ENCODE measurements at places on chromosomes 13 and 19. TPM values are rescaled to one million over a fixed set of nuclear protein-coding genes. Genes with fewer than 3 reads are reported as not detected.

- H3K27ac ChIP-seq = no peak overlapping the region
- no peaks in the 10 kb centered on the region for H3K36me3 ChIP-seq
- DNase-seq = peak; percentile 70
- peaks cover 14% of the 10 kb centered on the region for H3K4me1 ChIP-seq
Measured at GRCh38 chr19:49672131-49672919, 4.7 kb upstream of the PRMT1 start.

DNA sequence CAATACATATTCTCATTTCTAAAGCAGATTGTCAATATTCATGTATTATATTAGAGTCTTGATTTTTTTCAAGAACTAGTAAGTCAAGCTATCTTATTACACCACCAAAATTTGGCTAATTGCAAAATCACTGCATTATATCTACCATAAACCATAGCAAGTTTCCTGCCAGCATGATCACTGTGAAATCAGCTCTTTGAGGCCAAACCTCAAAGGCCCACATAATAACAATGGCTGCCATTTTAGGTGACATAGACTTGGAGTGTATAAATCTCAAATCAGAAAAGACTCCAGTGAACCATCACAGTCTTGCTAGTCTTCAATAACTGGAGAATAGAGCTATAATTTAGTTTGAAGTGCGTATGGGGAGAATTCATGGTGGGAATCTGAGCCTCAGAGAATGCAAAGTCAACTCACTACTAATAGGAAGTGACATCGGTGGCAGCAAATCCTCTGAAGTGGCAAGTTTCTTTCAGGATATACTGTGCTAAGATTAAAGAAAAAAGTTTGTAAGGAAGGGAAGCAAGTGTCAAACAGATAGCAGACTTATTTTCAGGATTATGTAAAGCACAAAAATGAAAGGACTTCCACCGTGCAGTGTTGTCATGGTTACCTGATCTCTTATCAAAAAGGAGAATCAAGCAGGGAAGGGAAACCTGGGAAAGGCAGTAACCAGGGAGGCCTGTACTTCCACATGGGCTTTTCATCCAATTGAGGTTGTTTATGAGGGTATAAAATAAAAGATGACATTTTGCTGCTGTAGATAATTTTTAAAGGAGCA is 117.4 kb upstream of the FNDC3A start:
- peaks cover 8% of the 10 kb centered on the region for H3K4me1 ChIP-seq
- no peak overlapping the region for H3K4me3 ChIP-seq
- DNase-seq = no peak
- H3K27ac ChIP-seq = no peak overlapping the region
- H3K27me3 ChIP-seq = no peaks in the 10 kb centered on the region

DNA sequence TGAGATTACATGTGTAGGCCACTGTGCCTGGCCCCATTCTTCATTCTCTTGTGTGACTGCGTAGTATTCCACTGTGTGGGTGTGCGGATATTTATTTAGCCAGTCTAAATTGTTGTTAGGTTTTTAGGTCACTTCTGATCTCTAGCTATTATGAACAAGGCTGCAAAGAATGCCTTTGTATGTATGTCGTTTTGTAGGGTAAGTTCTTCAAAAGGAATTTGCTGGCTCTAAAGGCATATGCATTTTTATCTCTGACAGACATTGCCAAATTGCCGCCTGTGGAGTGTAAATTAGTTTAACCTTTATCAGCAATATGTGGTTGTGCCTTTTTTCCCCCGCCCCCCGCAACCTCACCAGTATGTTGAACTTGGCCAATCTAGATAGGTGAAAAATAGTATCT is 30.3 kb upstream of the EHD2 start:
- H3K27me3 ChIP-seq = no peaks in the 10 kb centered on the region
- no peak overlapping the region for H3K27ac ChIP-seq
- H3K36me3 ChIP-seq = no peaks in the 10 kb centered on the region
- DNase-seq = no peak
- H3K4me3 ChIP-seq = no peak overlapping the region
- H3K4me1 ChIP-seq = no peaks in the 10 kb centered on the region

DNA sequence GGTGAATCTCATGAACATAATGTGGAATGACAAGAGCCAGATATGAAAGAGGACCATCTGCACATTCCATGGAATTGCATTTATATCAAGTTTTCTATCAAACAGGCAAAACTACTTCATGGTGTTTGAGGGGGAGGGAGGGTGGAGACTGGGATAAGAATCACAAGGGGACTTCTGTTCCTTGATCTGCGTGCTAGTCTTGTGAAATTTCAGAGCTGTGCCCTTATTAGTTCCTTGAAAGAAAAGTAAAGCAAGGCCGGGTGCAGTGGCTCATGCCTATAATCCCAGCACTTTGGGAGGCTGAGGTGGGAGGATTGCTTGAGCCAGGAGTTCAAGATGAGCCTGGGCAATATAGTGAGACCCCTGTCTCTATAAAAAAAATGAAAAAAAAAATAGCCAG is 30.2 kb upstream of the CEBPG start:
- H3K27ac ChIP-seq = no peak overlapping the region
- no peak overlapping the region for H3K4me3 ChIP-seq
- peaks cover 9% of the 10 kb centered on the region for H3K27me3 ChIP-seq
- H3K4me1 ChIP-seq = no peaks in the 10 kb centered on the region

- no peak overlapping the region for H3K4me3 ChIP-seq
- no peaks in the 10 kb centered on the region for H3K36me3 ChIP-seq
- no peaks in the 10 kb centered on the region for H3K27me3 ChIP-seq
Measured at GRCh38 chr13:26786651-26787295, 26.2 kb upstream of the GPR12 start.

DNA sequence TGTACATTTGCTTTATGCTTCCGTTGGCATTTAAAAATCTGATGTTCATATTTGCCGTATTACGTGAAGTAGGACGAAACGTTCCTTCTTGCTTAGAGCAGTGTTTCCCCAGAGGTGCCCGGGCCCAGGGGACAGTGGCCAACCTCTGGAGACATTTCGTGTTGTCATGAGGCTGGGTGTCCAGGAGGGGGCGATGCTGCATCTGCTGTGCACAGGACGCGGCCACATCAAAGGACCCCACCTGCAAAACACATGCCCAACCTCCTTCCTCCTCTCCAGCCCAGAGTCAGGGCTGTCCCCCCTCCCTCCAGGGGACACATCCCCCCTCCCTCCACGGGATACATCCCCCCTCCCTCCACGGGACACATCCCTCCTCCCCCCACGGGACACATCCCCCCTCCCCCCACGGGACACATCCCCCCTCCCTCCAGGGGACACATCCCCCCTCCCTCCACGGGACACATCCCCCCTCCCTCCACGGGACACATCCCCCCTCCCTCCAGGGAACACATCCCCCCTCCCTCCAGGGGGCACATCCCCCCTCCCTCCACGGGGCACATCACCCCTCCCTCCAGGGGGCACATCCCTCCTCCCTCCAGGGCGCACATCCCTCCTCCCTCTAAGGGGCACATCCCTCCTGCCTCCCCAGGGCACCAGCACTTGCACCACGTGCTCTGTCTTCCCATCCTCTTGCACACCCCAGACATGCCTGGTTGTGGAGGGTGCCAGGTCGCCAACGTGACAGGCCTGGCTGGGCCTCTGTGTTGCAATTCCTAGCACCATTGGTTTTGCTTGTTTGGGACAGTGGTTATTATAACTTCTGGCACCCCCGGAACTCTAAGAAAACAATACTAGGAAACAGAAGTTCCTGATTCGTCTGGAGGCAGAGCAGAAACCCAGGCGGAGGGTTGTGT is 46.7 kb downstream of the GAS6 start:
- no peak overlapping the region for H3K4me3 ChIP-seq
- no peaks in the 10 kb centered on the region for H3K36me3 ChIP-seq
- DNase-seq = peak; percentile 86
- H3K4me1 ChIP-seq = peaks cover 15% of the 10 kb centered on the region
- H3K27me3 ChIP-seq = no peaks in the 10 kb centered on the region

DNA sequence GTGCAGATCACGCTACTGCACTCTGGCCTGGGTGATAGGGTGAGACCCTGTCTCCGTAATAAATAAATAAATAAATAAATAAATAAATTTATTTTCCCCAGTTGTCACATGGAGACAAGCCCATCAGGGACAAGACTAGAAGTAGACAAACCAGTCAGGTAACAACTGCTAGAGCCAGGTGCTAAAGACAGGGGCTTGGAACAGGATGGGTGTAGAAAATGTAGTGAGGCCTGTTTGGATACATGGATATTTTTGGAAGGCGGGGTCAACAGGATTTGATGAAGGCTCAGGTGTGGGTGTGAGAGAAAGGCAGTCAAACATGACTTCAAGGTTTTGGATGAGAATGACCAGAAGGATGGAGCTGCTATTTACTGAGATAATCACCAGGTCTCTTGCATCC is 27.7 kb upstream of the TPM4 start:
- H3K27me3 ChIP-seq = no peaks in the 10 kb centered on the region
- no peak for DNase-seq
- peaks cover 4% of the 10 kb centered on the region for H3K4me1 ChIP-seq
- H3K27ac ChIP-seq = no peak overlapping the region

- H3K4me3 ChIP-seq = no peak overlapping the region
- no peak for DNase-seq
- no peaks in the 10 kb centered on the region for H3K36me3 ChIP-seq
- H3K27ac ChIP-seq = no peak overlapping the region
- no peaks in the 10 kb centered on the region for H3K4me1 ChIP-seq
- H3K27me3 ChIP-seq = no peaks in the 10 kb centered on the region
Measured at GRCh38 chr13:98111168-98112098, 31.5 kb upstream of the FARP1 start.

GRCh38 chr19:1251330-1252220 is 3.2 kb downstream of the MIDN start:
- no peaks in the 10 kb centered on the region for H3K27me3 ChIP-seq
- H3K36me3 ChIP-seq = peaks cover 24% of the 10 kb centered on the region
- H3K4me3 ChIP-seq = peak overlapping the region; percentile 66
- H3K27ac ChIP-seq = peak overlapping the region; percentile 86
- DNase-seq = peak; percentile 69

DNA sequence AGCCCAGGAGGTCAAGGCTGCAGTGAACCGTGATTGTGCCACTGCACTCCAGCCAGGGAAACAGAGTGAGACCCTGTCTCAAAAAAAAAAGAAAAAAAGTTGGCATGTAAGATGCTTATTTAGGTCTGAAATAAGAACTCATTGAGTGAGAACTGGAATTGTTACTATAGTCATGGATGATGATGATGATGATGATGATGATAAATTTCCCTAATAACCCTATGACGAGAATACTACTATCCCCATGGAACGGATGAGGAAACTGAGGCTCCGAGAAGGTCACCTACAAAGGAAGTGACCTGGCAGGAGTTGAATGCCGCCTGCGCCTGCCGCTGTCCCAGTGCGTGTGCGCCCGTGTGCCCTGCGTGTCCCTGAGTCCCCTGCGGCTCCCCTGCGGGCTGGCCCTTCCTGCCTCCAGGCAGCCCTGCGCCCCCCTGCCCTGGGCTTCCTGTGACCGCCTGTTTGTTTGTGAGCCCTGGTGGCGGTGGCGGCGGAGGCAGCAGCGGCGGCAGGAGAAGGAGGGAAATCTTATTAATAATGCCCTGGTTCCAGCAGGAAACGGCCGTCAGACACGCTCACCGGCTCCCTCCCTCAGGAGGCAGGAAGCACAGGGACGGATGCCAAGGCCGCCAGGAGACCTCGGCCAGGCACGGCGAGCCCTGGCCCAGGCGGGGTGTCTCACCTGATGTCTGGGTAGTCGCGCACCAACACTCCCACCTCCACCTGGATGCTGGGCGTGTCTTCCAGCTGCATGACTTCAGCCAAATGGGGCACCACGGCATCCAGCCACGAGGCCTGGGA is 29.6 kb downstream of the EXOC3L2 start:
- H3K4me1 ChIP-seq = no peaks in the 10 kb centered on the region
- no peak for DNase-seq
- no peak overlapping the region for H3K27ac ChIP-seq
- H3K4me3 ChIP-seq = no peak overlapping the region
- no peaks in the 10 kb centered on the region for H3K36me3 ChIP-seq

DNA sequence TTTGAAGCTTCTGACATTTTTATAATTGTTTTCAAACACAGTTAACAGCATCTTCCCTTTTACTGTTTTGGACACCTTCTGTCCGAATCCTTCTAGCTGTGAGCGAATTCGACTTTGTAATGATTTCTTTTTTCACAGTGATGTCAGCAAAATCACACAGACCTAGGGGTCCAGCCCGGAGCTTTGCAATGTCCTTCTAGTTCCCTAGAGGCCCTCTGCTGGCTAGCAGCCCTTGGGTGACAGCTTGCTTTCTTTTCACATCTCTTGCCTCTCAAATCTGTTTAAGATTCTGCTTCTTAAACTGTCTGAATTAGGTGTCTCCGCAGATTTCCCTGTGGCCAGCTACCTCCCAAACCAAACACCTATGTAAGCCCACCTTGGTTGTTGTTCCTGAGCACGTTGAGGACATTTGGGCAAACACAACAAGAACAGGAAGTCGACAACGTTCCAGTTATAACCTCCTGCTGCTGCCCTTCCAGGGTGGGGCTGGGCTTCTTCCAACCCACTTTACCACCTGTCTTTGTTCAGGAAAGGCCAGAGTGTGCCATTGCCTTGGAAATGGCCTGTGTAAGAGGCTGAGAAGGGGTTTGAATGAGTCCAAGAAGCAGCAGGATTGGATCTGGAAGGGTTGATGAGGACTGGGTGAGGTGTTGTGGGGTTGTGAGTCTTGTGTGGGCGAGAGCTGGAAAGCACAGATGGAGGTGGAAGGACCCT is 123.1 kb downstream of the ATP8A2 start:
- no peak overlapping the region for H3K27ac ChIP-seq
- DNase-seq = no peak
- H3K4me1 ChIP-seq = no peaks in the 10 kb centered on the region
- H3K27me3 ChIP-seq = no peaks in the 10 kb centered on the region

DNA sequence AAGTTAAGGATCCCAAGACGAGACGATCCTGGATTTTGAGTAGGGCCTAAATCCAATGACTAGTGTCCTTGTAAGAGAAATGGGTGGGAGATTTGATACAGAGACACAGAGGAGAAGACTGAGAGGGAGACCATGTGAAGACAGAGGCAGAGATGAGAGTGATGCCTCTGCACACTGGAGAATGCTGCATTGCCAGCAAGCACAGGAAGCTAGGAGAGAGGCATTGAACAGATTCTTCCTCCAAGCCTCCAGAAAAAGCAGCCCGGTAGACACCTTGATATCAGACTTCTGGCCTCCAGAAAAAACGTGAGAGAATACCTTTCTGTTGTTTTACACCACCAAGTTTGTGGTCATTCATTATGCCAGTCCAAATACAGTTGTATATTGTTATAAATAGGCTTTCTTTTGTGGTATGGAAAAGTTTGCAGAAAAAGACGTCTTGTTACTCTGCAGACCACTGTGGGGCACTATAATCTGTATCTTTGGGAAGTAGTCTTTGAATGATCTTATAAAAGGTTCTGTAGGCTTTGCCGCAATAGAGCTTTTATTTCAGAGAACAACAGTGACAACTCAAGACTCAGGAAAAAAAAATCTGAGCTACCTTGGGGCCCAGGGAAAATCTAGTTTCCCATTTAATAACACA is 17.9 kb upstream of the RFC3 start:
- no peaks in the 10 kb centered on the region for H3K27me3 ChIP-seq
- no peak overlapping the region for H3K27ac ChIP-seq
- H3K36me3 ChIP-seq = no peaks in the 10 kb centered on the region
- no peaks in the 10 kb centered on the region for H3K4me1 ChIP-seq
- H3K4me3 ChIP-seq = no peak overlapping the region
- no peak for DNase-seq

Gene ERICH4
- not detected for polyA plus RNA-seq

Gene NCR1
- polyA plus RNA-seq = not detected

Gene MIA
- not detected for polyA plus RNA-seq

Gene PNMA8A
- polyA plus RNA-seq = not detected

Gene EPS8L1
- 0.45 TPM for polyA plus RNA-seq
